Astrocyte (in vitro differentiated cells and primary cell): ENCODE measurements at places on chromosomes 2 and 18. TPM values are rescaled to one million over a fixed set of nuclear protein-coding genes. Genes with fewer than 3 reads are reported as not detected.

The PSTPIP2 gene
- 7.2 and 9.1 TPM in 2 replicates for total RNA-seq

The FBXO15 gene
- total RNA-seq, result 1.2 TPM in 2 replicates

DNA sequence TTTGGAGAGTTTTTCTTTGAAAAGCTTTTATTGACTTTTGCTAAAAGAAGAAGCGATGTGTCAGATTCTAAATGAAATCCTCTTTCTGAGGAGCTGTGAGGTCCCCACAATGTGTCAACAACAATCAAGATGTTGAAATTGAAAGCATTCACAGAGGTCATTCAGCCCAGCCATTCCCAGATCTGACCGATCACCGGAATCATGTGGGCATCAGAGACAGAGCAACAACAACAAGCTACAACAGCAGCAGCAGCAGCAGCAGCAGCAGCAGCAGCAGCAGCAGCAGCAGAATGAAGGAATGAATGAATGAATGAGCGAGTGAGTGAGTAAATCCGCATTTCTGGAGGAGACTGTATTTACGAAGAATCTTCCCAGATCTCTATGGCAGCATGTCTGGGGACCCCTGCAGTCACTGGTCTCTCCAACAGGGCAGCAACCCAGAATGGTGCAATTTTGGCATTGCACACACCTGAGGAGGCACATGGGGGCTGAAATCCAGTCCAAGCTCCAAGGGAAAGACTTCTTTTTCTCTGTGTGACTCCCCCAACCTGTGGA, 299.0 kb downstream of the MYCN start:
- DNase-seq, result no peak

DNA sequence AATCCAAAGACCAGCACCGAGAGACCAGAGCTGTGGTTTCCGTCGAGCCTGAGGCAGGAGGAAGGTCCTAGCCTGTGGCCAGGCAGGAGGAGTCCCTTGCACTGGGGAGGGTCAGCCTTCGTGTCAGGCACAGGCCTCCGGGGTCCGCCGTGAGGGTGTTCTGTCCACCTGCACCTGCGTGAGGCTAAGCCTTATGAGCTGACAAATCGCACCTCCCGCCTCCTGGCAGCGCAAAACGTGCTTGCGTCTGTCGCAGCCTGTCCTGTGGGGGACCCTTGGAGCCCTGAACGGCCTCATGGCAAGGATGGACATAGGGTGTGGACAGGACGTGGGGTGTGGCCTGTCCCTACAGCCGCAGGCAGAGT, 73.3 kb downstream of the KCNG2 start:
- DNase-seq, result no peak

- peak; percentile 55 for DNase-seq
Measured at GRCh38 chr2:196482119-196483065, 157.1 kb upstream of the CCDC150 start.

DNA sequence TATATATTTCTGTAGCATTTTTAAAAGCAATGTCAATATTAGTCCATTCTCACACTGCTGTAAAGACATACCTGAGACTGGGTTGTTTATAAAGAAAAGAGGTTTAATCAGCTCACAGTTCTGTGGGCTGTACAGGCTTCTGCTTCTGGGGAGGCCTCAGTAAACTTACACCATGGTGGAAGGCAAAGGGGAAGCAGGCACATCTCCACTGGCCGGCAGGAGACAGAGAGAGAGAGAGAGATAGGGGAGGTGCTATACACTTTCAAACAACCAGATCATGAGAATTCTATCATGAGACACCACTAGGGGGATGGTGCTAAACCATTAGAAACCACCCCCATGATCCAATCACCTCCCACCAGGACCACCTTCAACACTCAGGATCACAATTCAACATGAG, 43.1 kb downstream of the CHMP3 start:
- DNase-seq, result no peak

- DNase-seq, result peak; percentile 99
Measured at GRCh38 chr2:118738524-118739308, 108.7 kb downstream of the EN1 start.

The CCDC178 gene
- total RNA-seq, result 0.30 TPM in 1 of 2 replicates, not detected in the other

GRCh38 chr18:33581856-33582255, 3.8 kb downstream of the ASXL3 start:
- DNase-seq, result no peak

DNA sequence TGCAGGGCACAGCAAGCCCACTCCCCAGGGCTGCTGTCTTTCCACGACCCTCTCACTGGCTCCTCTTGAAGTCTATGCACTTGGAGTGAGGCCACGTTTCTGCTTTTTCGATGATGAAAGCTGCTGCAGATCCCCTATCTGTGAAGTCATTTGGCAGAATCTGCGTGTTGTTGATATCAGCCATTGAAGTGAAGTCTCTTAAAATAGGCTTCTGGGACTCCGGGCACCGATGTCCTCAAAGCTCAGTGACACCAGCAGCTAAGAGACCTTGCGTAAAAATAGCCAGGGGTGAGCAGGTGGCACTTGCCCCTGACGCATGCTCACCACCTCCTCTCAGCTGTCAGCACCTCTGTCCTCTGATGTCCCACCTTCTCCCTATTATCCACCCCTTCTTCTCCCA, 89.4 kb upstream of the FHL2 start:
- no peak for DNase-seq

DNA sequence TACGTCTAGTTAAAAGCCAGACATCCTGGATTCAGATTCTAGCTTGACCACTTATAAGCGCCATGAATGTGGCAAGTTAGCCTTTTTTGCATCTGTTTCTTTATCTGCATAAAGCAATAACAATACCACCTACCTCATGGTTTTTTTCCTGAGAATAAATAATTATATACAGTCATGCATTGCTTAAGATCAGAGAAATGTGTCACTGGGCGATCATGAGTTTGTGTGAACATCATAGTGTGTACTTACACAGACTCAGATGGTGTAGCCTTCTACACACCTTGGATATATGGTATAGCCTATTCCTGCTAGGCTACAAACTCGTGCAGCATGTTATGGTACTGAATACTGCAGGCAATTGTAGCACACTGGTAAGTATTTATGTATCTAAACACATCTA, 84.7 kb upstream of the PELI1 start:
- DNase-seq, result no peak

DNA sequence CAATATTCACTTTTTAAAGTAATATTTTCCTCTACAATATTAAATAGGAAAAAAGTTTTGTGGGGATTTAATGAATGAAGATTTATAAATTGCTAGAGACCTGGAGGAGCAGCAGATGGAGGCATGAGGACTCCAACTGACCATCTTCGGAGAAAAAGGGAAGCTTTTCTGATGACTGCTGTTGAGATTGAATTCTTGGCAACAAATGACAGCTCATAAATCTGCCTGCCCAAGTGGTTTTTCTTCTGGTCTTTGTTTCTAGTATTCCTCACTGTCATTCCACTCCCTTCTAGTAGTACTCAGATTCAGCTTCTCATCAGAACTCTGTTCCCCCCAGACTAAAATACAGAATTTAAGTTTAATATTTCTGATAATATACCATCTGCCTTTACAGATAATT, 157.0 kb downstream of the EML6 start:
- no peak for DNase-seq

DNA sequence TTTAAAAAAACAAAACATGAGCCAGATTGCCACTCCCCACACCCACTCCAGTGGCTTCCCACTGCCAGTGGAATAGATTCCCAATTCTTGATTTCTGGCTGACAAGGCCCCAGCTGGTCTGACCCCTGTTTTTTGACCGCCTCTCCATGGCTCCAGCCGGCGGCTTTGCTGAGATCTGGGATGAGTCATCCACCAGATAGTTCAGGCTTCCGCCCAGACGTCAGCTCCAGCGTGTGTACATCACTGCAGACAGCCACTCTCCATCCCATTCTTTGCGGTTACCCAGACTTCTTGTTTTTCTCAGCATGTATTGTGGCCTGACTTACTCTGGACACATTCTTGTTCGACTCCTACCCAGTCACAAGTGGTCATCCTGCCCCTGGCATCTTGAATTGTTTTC, 227.9 kb downstream of the GBX2 start:
- peak; percentile 99 for DNase-seq

The LOXHD1 gene
- total RNA-seq, result not detected in 2 replicates

DNA sequence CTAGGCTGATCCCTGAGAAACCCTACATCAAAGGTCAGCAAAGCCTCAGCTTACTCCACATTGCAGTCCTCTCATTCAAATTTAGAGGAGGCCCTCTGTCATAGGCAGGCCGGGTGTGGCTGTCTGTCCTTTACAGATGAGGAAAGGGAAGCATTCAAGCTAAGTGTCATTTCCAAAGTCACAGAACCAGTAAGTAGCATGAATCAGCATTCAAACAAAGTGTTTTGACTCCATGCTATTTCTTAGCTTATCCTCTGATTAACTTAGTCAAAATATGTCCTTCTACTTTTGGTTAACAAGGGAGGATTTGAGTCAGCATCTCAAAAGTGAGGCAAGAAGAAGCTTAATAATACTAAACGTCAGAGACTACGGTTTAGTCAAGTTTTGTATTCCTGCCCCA, 409.0 kb upstream of the POU3F3 start:
- DNase-seq, result no peak

DNA sequence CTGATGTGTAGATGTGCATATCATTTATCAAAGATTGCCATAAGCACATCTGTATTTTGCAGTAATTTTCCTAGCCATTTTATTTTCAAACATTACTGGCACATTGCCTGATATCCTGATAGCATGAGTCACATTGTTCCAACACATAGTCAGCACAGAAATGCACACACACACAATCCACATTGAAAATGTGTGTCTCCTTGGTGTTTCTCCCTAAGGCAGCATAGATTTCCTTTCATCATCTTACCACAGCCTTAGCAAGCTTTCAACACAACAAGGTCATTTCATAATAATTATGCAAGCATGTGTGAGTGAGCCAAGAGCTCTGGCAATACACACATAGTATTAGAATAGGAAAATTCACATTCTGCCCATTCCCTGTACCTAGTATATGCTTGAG, 245.4 kb upstream of the MEIS1 start:
- no peak for DNase-seq

DNA sequence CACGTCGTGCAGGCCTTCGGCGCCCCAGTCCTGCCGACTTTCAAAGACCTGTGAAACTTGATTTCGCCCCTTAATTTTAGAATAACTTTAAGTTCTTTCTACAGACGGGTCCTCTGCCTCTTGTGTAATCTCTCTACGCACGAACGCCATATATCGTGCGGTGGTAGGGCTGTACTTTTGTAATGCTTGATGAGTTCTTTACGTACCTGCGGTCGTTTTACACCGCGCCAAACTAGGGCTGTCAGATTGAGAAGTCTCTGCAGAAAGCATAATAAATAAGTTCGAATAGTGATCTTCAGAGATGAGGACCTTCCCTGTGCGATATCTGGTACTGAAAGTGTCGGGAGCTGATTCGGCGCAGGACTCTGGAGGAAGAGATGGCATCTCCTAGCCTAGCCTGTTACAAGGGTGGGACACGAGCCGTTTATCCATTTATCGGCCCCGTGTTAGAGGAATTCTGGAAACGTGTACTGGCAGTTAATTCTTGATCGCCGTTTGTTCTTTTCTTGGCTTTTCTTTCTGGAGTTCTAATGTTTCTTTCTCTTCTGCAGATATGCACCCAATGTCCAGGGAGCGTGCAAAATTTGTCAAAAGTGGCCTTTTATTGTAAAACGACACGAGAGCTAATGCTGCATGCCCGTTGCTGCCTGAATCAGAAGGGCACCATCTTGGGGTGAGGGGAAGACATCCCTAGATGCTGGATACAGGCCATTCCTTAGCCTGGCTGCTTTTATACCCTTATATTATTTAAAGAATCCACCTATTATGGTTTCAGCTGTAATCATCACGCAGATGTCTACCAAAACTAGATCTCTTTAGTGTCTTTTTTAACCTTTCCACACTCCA, 781 bp upstream of the SLC5A6 start:
- DNase-seq, result peak; percentile 70

- DNase-seq, result no peak
Measured at GRCh38 chr2:23526114-23526513, 141.1 kb downstream of the KLHL29 start.

The ANKRD44 gene
- 7.2 and 7.8 TPM in 2 replicates for total RNA-seq

- DNase-seq, result no peak
Measured at GRCh38 chr18:79684283-79684631, 4.7 kb downstream of the CTDP1 start.

DNA sequence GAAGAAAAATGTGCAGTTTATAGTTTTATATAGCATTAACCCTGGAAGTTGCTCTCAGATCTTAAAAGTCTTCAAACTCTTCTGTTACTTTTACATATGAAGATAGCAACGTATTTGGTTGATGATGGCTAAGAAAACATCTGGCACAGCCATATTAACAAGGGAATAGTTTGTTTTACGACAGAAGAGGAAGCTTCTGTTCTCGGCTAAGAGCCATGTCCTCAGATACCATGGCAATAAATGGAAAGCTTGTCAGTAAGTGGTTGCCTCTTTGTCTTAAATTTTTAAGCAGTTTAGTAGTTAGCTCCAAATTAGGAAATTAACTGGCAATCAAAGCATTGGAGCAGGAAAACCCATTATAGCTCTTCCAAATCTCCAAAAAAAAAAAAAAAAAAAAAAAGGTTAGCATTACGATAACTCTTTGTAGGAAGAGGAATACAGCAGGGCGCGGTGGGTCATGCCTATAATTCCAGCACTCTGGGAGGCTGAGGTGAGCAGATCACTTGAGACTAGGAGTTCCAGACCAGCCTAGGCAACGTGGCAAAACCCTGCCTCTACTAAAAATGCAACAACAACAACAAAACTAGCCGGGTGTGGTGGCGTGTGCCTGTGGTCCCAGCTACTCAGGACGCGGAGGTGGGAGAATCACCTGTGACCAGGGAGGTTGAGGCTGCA, 4.5 kb upstream of the STON1 start:
- no peak for DNase-seq

The C2orf76 gene
- total RNA-seq, result 8.1 and 9.2 TPM in 2 replicates

GRCh38 chr2:191571163-191571769, 106.7 kb upstream of the NABP1 start:
- DNase-seq, result peak; percentile 64

DNA sequence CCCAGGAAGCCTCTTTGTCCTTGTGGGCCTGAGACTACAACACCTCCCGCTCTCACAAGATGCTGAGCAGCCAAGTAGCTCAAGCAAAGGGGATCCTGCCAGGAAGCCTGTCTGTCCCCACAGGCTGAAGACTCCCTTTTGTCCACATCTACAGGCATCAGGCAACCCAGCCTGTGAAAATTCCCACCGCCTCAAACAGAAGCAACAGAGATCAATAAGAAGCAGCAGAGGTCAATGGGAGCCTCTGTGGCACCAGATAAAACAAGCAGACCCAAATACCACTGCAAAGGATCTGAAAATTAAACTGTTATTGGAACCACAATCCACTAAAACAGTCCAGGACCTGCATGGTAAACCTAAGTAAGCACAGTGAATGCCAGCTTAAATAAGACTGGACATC, 48.5 kb downstream of the ASXL2 start:
- no peak for DNase-seq

GRCh38 chr2:29106256-29106655, 9.0 kb upstream of the CLIP4 start:
- no peak for DNase-seq
